ENCODE measurements at places on chromosomes 13 and 19. TPM values are rescaled to one million over a fixed set of nuclear protein-coding genes. Genes with fewer than 3 reads are reported as not detected.

Gene TMPRSS9
- total RNA-seq = not detected

Gene MAP4K1
- 185 TPM for total RNA-seq

Gene ZNF256
- 15.2 TPM for total RNA-seq

Gene CLIP3
- total RNA-seq = 0.47 TPM

Gene ZNF625
- 0.56 TPM for total RNA-seq

Gene OR10H1
- 0.08 TPM for total RNA-seq

- DNase-seq = no peak
- H3K36me3 ChIP-seq = no peaks in the 10 kb centered on the region
- no peaks in the 10 kb centered on the region for H3K27me3 ChIP-seq
- H3K4me1 ChIP-seq = no peaks in the 10 kb centered on the region
Measured at GRCh38 chr13:47478985-47479384, 522.1 kb downstream of the SUCLA2 start.

- DNase-seq = no peak
- no peak overlapping the region for H3K4me3 ChIP-seq
- H3K36me3 ChIP-seq = no peaks in the 10 kb centered on the region
- H3K27me3 ChIP-seq = no peaks in the 10 kb centered on the region
- H3K4me1 ChIP-seq = peaks cover 18% of the 10 kb centered on the region
Measured at GRCh38 chr13:40786568-40786996, 2.8 kb upstream of the SLC25A15 start.

DNA sequence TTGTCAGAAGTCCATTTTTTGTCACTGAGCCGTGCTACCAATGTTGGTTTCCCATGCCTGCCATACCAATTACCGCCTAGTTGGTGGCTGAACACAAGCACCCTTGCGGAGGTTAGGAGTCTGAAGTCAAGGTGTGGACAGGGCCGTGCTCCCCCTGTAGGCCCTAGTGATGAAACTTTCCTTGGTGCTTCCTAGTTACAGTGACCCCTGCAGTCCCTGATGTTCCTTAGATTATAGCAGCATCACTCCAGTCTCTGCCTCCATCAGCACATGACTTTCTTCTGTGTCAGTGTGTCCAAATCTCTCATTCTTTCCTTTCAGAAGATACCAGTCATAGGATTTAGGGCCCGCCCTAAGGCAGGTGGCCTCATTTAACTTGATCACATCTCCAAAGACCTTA lies 99.0 kb downstream of the MYO16 start:
- no peaks in the 10 kb centered on the region for H3K27me3 ChIP-seq
- no peaks in the 10 kb centered on the region for H3K36me3 ChIP-seq
- no peaks in the 10 kb centered on the region for H3K4me1 ChIP-seq
- no peak overlapping the region for H3K4me3 ChIP-seq
- no peak for DNase-seq

DNA sequence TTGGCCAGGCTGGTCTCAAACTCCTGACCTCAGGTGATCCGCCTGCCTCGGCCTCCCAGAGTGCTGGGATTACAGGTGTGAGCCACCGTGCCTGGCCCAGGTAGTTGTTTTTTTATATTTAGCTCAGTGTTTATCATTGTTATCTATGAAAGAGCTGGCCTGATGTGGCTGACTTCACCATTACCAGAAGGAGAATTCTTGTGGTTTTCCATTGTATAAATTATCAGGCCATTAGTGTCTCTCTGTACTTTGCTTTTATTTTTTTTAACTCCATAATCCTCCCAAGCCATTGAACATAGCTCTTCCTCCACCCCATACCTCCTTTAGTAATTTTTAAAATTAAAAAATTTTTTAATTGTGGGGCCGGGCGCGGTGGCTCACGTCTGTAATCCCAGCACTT lies 24.2 kb downstream of the CERS4 start:
- no peak for DNase-seq
- no peaks in the 10 kb centered on the region for H3K27me3 ChIP-seq
- peaks cover 5% of the 10 kb centered on the region for H3K36me3 ChIP-seq
- H3K4me3 ChIP-seq = no peak overlapping the region
- no peak overlapping the region for H3K27ac ChIP-seq
- H3K4me1 ChIP-seq = no peaks in the 10 kb centered on the region

DNA sequence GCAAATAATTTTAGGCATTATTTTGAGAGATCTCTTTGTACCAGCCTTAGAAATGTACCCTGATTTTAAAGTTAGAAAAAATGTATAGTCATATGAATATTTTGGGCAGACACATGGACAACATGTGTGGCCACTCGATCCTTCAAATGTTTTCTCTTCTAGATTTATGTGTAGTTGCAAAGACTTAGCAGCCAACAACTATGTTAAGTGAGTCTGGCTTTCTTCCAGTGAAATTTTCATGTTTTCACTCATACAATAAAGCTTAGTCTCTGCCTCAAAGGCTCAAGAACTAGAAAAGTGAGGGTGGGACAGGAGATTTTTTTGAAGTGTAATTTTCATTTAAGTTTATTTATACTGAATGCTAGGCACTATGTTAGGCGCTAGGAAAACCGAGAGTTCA lies 207.7 kb upstream of the DACH1 start:
- H3K27me3 ChIP-seq = no peaks in the 10 kb centered on the region
- no peaks in the 10 kb centered on the region for H3K4me1 ChIP-seq
- H3K27ac ChIP-seq = no peak overlapping the region
- no peak overlapping the region for H3K4me3 ChIP-seq
- no peak for DNase-seq

GRCh38 chr13:49373716-49374115 lies 70.1 kb downstream of the CAB39L start:
- no peaks in the 10 kb centered on the region for H3K36me3 ChIP-seq
- H3K4me3 ChIP-seq = no peak overlapping the region
- DNase-seq = no peak
- peaks cover 19% of the 10 kb centered on the region for H3K4me1 ChIP-seq
- H3K27ac ChIP-seq = no peak overlapping the region

GRCh38 chr13:65609350-65609749 lies 1620.8 kb downstream of the PCDH9 start:
- H3K27ac ChIP-seq = no peak overlapping the region
- no peak for DNase-seq
- no peak overlapping the region for H3K4me3 ChIP-seq
- H3K36me3 ChIP-seq = no peaks in the 10 kb centered on the region

GRCh38 chr19:18449552-18449951 lies 11.6 kb upstream of the ISYNA1 start:
- H3K4me3 ChIP-seq = no peak overlapping the region
- H3K27me3 ChIP-seq = no peaks in the 10 kb centered on the region
- no peak for DNase-seq
- peaks cover 11% of the 10 kb centered on the region for H3K4me1 ChIP-seq
- H3K36me3 ChIP-seq = peaks cover 69% of the 10 kb centered on the region
- H3K27ac ChIP-seq = no peak overlapping the region

DNA sequence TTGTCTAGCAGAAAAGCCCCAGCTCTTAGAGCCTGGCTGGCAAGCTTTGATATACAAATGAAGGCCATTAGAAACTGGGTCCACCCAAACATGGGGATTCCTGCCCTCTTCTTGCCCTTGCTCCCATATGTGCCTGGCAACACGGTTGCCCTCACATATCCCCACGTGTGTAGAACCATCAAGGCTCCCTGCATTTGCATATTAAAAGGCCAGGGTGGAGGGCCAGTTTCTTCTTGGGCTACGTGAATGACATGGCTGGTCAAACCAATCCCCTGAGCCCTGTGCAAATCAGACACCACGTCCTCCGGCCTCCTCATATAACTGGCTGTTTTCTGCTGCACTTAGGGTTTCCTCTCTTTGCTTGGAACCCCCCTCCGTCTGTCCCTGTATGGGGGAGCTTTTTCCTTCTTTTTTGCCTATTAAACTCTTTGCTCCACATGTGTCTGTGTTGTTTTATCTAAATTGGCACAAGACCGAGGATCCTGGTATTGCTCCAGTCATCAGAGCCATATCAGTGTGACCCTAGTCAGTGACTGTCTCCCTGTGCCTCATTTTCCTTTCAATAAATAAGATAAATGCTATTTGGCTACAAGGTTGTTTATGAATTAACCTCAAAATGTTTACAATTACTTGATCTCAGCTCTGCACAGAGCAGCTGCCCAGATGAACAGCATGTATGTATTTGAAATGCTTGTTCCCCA lies 30.3 kb upstream of the CEACAM1 start:
- H3K4me3 ChIP-seq = no peak overlapping the region
- no peak for DNase-seq
- H3K4me1 ChIP-seq = peaks cover 3% of the 10 kb centered on the region
- H3K27me3 ChIP-seq = peaks cover 6% of the 10 kb centered on the region
- H3K36me3 ChIP-seq = no peaks in the 10 kb centered on the region

GRCh38 chr19:42115219-42115618 lies 17.0 kb downstream of the POU2F2 start:
- H3K36me3 ChIP-seq = peaks cover 70% of the 10 kb centered on the region
- no peak for DNase-seq
- H3K27me3 ChIP-seq = no peaks in the 10 kb centered on the region
- no peak overlapping the region for H3K4me3 ChIP-seq

DNA sequence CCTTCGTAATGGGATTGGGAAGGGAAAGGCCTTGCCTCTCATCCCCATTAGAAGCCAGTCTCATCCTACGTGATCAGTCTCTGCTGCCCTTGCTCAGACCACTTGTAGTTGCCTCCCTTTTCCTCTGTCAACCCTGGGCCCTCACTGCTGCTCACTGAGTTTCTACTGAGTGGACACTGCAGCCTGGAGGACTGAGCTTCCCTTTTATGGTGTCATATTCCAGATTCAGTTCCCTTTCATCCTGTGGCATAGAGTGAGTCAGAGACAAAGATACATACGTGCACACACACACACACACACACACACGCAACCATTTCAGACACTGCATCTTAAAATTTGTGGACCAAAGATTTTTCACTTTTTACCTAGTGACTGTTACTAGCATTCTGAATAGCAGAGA lies 56.6 kb downstream of the COG3 start:
- peaks cover 92% of the 10 kb centered on the region for H3K36me3 ChIP-seq
- H3K4me3 ChIP-seq = no peak overlapping the region
- no peak overlapping the region for H3K27ac ChIP-seq
- no peak for DNase-seq
- no peaks in the 10 kb centered on the region for H3K27me3 ChIP-seq
- H3K4me1 ChIP-seq = peaks cover 2% of the 10 kb centered on the region

- H3K36me3 ChIP-seq = no peaks in the 10 kb centered on the region
- peaks cover 3% of the 10 kb centered on the region for H3K27me3 ChIP-seq
- H3K27ac ChIP-seq = no peak overlapping the region
Measured at GRCh38 chr19:57655443-57655842, 13.3 kb upstream of the ZSCAN4 start.

DNA sequence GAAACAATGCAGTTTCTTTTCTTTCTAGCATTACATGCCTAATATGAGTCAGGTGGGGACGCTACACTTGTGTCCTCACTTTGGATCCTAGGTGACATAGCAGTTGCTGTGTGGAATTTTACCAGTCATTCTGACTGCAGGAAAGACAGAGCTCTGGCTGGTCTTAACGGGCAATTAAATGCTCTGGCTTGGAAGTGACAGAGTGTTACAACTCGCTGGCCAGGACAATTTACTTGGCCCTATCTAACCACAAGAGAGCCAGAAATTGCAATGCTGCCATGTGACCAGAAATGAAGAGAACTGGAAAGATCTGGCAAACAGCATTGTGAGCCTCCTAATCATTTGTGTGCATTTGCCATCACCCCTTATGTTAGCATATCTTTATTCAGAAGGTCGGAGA lies 351.1 kb downstream of the DCT start:
- H3K4me1 ChIP-seq = no peaks in the 10 kb centered on the region
- no peaks in the 10 kb centered on the region for H3K27me3 ChIP-seq
- DNase-seq = no peak
- no peaks in the 10 kb centered on the region for H3K36me3 ChIP-seq
- H3K27ac ChIP-seq = no peak overlapping the region
